Suppressor macrophage (primary cell): ENCODE measurements at places on chromosomes 11 and 22.

GRCh38 chr11:72138821-72139390 lies 3.4 kb downstream of the FOLR3 start:
- no peak for DNase-seq

DNA sequence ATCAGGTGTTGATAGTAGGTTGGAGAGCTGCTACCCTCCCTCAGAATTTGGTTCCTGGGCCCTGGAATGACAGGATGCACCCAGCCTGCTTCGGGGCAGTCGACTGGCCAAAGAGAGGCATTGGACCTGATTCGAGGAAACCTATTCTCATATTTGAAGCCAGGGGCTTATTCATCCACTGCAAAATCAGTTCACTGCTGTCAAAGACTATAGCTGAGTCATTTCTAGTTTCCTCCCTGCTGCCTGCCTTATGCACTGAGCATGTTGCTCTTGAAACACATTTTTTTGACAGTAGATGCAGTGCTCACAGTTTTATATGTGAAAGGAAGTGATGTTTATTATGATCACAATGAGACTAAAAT lies 565.4 kb downstream of the ETS1 start:
- no peak for DNase-seq

DNA sequence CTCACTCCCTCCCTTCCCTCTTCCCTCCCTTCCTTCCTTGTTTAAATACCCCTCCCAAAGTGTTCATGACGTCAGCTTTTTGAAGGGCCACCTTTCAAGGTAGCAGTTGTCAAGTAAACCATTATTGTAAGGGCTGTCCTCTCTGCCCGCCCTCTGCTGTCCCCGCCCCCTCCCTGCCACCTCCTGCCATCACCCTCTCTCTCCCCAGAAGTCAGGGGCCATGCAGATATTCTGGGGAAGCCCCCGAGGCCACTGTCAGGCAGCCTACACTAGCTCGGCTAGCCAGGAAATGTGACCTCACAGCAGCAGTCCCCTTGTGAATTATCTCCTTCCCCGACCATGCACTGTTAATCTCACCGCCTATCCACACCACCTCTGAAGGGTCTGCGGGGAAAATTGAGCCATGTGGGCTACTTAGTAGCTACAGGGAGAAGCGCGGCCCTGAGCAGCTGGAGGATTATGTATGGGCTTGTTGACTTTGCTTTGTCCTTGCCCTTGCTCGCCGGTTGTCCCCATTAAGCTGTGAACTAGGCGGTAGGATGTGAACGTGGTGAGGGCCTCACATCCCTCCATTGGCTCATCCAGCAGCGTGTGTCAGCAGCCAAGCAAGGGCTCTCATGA lies 42.1 kb upstream of the ATXN10 start:
- DNase-seq = no peak

DNA sequence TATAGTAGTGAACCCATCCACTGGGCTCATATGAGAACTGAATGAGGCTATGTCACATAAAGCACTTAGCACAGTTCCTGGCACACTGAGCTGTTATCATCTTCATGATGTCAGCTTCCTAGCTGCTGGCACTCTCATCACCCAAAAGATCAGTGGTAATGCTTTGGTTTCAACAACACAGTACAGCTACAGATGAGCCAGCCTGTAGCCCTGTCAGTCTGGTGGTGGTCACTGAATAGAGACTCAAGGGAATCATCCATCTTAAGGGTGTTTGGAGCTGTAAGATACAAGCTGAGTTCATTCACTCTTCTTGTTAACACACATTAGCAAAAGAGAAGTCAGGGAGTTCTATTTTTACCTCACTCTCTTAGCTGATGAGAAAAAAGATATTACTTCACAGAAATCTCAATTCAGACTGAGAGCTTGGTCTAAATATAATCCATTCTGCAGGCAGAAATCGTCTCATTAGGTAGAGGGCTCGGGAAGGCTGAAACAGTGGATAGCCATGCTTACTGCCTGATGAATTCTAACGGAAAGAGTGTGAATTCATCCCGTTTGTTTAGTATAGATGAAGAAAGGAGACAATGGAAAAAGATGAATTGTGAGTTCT lies 6.3 kb upstream of the SLC1A2 start:
- no peak for DNase-seq
